Renal cortex interstitium (tissue), 15 donors: ENCODE measurements at places on chromosomes 2 and 18. TPM values are rescaled to one million over a fixed set of nuclear protein-coding genes. Genes with fewer than 3 reads are reported as not detected.

Gene FBXO48
- polyA plus RNA-seq, result 1.6 TPM

Gene ICOS
- not detected for polyA plus RNA-seq

Gene SLC14A1
- 1.5 TPM for polyA plus RNA-seq

Gene NAT8
- 32.0 TPM for polyA plus RNA-seq

Gene FBLN7
- polyA plus RNA-seq, result 14.8 TPM

Gene RIT2
- not detected for polyA plus RNA-seq

Gene STON1
- polyA plus RNA-seq, result 33.1 TPM

Gene IMMT
- polyA plus RNA-seq, result 109 TPM

Gene RAD51AP2
- polyA plus RNA-seq, result 0.23 TPM

Gene NT5DC4
- 0.18 TPM for polyA plus RNA-seq

Gene SKA1
- polyA plus RNA-seq, result 7.7 TPM

Gene C2orf76
- polyA plus RNA-seq, result 14.8 TPM

Gene MYO5B
- 25.7 TPM for polyA plus RNA-seq

Gene MARCHF4
- polyA plus RNA-seq, result 0.11 TPM

Gene ELOA2
- not detected for polyA plus RNA-seq

Gene FOSL2
- 45.5 TPM for polyA plus RNA-seq

Gene SKOR2
- not detected for polyA plus RNA-seq

Gene FTCDNL1
- polyA plus RNA-seq, result 1.2 TPM

Gene CCDC150
- 27.5 TPM for polyA plus RNA-seq

Gene SCN9A
- polyA plus RNA-seq, result 2.0 TPM

Gene NOL4
- polyA plus RNA-seq, result 2.6 TPM

Gene TCF23
- polyA plus RNA-seq, result 0.51 TPM

Gene AKAIN1
- not detected for polyA plus RNA-seq

Gene ZSWIM2
- polyA plus RNA-seq, result not detected

Gene GKN2
- polyA plus RNA-seq, result not detected

Gene ADAM23
- 3.6 TPM for polyA plus RNA-seq
